ENCODE measurements at places on chromosomes 11 and 22.
A peak's percentile ranks its signal among the peaks of the same experiment; 100 is the strongest.

- DNase-seq: no peak
These were observed 17.6 kb downstream of the PATZ1 start for GRCh38 chr22:31328544-31328960.

- DNase-seq: no peak
These were observed 12.3 kb downstream of the BACE1 start for GRCh38 chr11:117303646-117304315.

DNA sequence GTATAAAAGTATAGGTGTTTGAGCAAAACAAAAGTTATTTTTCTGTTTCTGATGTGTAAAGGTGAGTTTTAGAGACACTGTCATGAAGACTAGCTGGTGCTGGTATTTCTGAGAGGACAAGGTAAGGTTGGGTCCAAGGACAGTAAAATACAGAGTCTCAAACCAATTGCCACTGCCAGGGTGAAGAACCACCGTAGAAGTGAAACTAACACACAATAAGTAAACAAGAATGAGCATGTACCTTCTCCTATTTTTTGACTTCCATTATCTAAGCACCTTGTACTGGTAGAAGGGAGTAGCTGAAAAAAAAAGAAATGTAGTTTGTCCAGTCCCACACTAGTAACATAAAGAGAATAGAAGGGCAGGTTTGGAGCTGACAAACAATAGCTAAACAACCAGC, 117.3 kb downstream of the TTC28 start:
- DNase-seq: no peak

GRCh38 chr11:48093795-48094642, 113.7 kb downstream of the PTPRJ start:
- no peak for DNase-seq

DNA sequence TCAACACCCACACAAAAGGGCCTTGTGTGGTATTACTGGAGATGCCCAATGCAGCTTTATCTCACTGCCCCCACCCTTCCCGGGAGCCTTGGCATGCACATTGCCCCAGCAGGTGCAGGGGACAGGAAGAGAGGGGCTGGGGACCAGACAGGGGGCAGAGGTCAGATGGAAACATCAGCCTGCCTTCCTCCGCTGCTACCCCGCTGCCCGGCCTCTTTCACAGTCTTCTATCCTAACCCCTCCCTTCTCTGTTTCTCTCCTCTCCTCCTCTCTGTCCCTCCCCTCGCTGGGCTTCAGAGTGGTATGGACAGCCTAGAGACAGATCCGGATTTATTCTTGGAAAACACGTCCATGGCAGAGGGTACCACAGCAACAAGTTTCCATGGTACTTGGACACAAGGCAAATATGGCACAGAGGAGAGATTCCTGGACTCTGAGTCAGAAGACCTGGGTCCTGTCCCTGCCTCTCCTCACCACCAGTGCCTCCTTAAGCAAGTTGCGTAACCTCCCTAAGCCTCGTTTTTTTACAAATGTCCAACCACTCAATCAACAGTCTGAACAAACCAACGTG, 8.3 kb upstream of the IGSF9B start:
- DNase-seq: no peak

DNA sequence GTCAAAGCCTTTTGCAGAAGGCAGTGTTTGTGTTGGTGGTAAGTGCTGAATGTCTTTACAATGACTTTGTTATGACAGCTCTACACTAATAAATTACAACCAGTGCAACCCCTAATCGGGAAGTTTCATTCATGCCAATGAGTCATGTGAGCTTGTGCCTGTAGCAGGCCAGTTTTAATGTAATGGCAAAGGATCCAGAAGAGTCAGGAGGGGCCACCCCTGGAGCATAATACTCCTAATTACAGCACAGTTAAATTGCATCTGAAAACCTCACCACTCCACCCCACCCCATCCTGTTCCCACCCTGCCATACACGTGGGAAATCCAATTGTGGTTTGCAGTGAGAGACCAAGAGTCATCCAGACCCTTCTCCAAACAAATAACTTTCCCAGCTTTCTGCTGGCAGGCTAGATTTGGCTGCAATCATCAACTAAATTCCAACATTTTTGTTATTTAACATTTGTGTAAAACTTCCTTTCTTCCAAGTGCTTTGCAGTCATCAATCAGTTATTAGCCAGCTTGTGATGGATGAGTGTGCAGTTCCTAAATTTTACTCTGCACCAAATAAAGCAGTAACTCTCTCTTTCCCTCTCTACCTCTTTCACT, 277.3 kb upstream of the FAT3 start:
- peak; percentile 32 for DNase-seq

DNA sequence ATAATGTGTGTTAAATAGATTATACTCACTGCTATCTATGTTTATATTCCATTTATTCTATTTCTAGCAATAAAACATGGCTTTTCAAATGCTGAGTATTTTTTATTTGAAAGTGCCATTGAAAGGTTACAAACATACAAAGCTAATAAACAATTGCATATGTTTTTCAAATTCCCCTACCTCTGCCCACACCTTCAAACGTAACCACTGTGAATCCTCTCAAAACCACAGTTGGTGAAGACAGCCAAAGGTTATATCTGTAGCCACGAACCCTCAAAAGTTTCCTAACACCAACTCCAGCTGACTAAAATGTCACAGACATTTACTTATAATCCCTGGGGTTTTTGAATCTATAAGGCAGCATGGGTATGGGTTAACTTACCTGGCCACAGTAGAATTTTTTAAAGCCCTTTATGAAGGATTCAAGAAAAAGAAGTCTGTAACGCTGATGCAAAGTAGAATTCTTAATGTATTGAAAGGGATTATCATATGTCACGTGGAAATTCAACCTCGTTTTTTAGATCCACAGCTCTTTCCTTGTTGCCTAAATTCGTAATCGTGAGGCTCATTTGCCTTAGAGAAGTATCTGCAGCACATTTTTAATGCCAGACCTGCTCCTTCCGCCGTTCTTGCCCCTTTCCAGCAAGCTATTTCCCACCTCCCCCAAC, 122.5 kb upstream of the ZC3H12C start:
- no peak for DNase-seq

DNA sequence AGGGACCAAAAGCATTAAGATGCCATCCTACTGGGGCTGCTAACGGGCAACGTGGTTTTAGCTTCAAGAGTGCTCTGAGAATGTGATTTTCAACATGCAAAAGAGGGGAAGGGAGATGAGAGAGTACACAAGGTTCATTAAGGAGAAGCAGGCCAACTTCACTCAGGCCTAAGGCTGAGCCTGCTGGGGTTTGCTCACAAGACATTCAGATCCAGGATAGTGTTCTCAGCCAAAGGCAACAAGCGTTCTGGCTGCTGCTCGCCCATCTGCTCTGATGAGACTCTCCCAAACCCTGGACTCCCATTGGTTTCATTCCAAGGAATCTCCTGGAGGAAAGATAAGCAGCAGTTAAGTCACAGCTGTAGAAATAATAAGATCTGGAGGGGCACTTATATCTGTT, 23.6 kb upstream of the UPB1 start:
- DNase-seq: no peak

DNA sequence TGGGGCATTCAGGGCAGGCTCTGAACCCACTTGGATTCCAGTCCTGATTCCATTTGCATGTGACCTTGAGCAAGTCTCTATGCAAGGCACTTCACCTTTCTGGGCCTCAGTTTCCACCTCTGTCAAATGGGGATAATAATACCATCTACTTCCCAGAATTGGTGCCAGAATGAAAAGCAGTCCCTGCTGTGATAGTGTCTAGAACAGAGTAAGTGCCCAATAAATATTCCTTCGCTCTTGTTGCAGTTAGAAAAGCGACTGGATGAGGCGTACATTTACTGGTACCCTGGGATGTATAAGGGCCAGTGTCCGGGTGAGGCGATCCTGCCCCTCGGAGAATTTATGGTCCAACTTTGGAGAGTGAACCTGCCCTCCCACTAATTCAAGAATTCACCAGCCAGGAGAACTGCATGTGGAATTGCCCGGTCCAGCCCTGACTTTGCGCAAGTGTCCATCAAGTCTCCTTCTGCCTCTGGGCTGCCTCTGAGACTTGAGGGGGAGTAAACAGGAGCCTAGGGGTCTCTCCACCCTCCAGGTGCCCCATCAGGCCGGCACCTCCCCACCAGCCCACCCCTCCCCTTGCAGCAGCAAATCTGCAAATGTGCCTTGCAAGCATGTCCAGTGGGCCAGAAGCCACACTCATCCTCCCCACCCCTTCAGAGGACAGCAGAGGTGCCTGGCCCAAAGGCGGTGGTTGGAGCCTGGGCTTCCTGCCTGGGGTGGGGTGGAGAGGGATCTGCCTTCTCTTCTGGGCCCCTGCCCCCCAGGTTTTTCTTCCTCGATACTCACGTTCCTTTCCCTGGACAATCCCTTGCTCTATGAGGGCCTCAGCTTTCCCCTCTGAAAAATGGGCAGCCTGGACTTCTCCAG, 30.9 kb upstream of the SLC35C1 start:
- DNase-seq: no peak

- DNase-seq: no peak
These were observed 136.7 kb downstream of the SPATA19 start for GRCh38 chr11:133708547-133709051.

- no peak for DNase-seq
These were observed 1508.2 kb downstream of the BRD1 start for GRCh38 chr22:48319321-48320047.

DNA sequence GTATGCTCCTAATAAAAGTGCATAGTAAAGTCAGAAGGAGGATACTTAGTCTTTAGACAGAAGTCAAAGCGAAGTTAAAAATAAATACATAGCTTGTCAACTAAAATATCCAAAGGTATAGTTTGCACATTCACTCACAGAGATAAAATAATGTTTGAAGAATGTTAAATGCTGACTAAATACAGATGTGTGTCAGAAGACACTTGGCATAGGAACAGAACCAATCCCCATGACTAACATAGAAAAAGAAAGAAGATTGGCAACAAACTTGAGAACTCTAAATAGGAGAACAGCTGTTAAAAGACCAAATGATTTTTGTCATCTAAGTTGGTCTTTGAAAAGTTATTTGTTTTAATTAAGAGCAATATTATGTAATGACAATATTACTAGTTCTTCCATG, 1172.1 kb upstream of the RAG2 start:
- no peak for DNase-seq

- no peak for DNase-seq
These were observed 75.1 kb downstream of the LARGE2 start for GRCh38 chr11:45997599-45997998.

DNA sequence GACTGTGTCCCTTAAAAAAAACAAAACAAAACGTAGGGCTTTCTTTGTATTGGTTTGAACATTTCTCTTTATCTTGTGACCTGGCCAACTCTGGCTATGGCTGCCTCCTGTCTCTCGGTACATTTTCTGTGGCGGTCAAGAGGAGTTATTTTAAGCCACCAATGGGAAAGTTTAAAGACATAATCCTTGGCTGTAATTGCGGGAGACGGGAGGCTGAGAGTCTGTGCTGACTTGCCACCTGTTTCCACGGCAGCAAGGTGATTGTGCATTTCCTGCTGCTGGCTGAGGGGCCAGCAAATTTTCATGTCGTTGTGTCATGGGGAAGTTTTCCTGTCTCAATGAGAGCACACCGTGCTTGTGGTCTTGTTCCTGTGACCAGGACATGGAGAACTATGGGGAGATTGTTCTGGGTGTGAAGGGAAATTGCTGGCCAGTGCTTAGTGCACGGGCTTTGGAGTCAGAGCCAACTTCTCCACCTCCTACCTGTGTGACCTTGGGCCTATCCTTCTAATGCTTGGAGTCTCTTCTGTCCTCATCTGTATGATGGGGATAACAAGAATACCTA, 11.0 kb downstream of the PTPRJ start:
- no peak for DNase-seq

DNA sequence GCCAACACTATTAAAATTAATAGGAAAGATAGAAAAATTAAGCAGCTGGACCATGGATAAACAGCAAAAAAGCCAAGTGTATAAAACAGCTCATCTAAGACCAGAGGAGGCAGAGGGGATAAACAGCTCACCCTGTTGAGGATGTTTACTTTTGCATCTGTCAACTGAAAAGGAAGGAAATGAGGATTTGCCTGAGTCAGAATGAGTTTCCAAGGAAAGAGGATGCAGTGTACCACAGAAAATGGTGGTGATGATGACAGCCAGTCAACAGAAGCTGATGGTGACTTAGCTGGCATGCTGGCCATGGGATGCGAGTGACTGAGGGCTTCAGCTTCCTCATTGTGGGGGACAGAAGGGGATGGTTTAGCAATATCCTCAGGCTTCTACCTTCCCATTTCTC, 183.5 kb downstream of the KIRREL3 start:
- no peak for DNase-seq

GRCh38 chr22:30990690-30991089, 21.6 kb downstream of the TUG1 start:
- no peak for DNase-seq

DNA sequence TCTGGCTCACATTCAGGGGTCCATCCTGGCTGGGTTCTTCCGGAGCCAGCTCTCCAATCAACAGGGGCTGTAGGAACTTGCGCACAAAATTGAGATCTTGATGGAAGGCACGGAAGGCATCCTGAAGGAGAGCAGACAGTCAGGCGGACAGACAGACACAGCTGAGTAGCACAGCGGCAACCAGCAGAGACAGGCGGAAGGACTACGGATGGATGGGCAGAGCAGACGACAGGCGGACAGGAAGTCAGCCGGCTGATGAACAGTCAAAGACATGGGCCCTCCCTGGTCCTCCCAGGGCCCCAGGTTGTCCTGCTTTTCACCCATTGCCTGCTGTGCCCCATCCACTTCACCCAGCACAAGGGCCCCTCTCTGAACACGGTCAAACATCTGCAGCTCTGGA, 11.3 kb downstream of the FADS3 start:
- DNase-seq: no peak

GRCh38 chr22:32852395-32853251, 51.1 kb downstream of the TIMP3 start:
- peak; percentile 73 for DNase-seq

Data from BE2C (cell line).